ENCODE measurements at places on chromosomes 4 and X.
A peak's percentile ranks its signal among the peaks of the same experiment; 100 is the strongest.

DNA sequence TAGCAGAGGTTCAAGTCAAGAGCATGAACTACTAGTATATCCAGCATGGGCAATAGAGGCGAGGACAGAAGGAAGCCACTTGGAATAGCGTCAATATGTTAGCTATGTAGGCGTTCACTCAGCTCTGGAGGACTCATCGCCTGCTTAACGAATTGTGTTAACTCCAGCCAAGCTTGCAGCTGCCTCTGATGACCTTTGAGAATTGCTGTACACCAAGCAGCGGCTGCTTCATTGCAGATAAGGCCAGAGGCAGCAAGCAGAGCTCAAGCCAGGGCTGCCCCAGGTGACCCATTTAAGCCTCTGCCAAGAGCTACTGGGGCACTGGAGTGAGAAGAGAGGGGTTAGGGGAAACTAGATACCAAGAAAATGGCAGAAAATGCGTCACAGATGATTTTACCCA is 160.2 kb upstream of the IGFBP7 start:
- no peak for DNase-seq

DNA sequence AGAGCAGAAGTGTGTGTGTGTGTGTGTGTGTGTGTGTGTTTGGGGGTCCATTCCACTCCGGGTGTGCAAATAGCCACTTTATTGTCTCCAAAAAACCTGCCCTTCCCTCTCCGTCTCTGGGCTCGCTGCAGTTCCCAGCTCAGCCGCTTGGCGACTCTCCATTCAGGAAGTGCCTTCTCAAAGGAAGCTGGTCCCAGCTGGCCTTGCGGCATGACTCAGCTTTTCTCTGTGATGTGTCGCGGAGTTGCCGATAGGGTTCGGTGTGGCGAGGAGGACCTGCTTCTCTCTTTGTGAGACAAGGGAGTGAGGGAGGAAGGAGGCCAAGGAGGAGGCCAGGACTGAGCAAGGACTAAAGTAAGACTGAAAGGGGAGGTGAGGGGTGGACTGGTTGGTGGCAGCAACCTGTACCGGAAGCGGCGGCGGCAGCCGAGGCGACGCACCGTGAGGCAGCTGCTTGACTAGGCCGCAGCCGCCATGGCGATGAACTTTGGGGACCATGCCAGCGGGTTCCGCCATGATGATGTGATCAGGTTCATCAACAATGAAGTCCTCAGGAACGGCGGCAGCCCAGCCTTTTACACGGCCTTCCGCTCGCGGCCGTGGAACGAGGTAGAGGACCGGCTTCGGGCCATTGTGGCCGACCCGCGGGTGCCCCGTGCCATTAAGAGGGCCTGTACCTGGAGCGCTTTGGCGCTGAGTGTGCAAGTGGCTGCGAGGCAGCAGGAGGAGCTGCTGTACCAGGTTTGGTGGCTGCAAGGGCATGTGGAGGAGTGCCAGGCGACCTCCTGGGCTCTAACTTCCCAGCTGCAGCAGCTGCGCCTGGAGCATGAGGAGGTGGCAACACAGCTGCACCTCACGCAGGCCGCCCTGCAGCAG is at the start of gene TEX13C:
Gene TEX13C, plus strand, starts transcription at position 226 of the 876 bp plus-strand sequence. Its CDS starts 249 bp downstream, at position 475.
- peak; percentile 22 for DNase-seq

GRCh38 chr4:184644553-184645307 is 4.5 kb downstream of the CASP3 start:
- DNase-seq, result no peak

GRCh38 chr4:7819446-7819845 is 120.2 kb downstream of the AFAP1 start:
- DNase-seq, result no peak

DNA sequence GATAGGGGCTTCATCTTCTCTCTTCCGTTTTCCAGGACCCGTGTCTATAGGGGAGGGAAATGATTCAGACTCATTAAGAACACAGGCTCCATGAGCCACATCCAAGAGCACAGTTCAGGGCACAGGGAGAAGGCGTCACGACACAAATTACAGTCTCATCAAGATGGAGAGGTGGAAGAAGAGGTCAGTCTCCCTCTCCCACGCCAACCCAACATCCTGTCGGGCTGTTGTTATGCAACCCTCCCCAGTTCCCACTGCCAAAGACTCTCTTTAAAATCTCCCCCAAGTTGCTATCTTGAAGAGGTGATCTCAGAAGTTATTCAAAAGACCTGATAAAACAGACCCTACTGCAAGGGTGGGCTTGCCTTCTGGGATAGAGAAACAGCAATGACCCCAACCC is 12.6 kb downstream of the ZMYM3 start:
- DNase-seq, result no peak

DNA sequence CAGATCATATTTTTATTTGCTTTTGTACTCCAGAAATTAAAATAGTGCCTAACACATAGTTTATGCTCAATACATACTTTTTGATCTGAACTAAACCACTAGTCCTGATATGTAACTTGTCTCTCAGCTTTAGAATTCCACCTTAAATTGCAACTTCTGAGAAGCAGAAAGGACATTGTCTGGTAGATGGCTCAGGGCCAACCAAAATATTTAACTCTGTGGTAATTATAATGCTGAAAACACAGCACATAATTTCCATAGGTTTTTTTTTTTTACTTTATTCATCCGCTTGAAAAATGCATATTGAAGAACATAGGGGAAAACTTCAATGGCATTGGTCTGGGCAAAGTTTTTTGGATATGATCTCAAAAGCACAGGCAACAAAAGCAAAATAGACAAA is 59.3 kb downstream of the AREG start:
- no peak for DNase-seq

DNA sequence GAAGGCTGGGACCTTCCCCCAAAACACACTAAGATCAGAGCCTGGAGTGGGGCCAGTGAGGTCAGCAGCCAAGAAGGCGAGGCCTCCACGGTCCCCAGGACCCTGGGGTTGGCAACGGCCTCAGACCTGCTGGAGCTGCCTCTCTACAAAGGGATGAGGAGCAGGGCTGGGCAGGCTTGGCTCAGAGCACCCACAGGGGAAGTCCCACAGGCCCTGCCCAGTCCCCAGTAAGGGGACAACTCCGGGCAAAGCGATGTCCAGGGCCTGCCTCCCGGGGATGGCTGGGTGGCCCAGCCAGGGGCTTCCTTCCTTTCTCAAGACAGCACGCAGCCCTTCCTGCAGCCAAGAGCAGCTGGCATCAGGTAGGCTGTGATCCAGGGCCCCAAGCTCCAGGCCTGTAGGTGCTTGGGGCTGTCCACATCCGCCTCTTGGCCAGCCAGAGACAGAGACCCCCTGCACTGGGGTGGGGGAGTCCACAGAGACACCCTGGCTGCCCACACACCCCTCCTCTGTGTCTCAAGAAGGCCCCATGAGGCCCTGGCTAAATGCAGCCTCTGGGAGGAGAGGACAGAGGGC is 5.7 kb downstream of the MXD4 start:
- no peak for DNase-seq

DNA sequence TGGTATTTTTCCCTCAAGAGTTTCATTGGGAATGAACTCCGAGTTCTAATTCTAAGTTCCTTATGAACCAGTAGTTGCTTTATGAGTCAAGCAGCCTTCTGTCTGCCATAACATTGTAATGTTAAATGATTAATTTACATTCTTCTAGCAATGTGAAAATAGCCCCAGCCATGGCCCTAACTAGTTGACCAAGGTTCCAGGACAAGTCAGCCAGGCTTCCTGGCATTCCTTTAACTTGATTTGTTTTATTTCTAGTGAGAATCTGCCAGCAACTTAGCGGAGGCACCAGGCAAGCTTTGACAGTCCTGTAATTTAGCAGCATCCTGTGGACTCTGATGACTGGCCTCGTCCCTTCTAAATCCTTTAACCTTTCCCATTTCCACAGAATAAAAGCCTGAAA is 69.0 kb downstream of the GLRA2 start:
- DNase-seq, result no peak

GRCh38 chr4:103774326-103774825 is 54.6 kb upstream of the TACR3 start:
- DNase-seq, result no peak

DNA sequence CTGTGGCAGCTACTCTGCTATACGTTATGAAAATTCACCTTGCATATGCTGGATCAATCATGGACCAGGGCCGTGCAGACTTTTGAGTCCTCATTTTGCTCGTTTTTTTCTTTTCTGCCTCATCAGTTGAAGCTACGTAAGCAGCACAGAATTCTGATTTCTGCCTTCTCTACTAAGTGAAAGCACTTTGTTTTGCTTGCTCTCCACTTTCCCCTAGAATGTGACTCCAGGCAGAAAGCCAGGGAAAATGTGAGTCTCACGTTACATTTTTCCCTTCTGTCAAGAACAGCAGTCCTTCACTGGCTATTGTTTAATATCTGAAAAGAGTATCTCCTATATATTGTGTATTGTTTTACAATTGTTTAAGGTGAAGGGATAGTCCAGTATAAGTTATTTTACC is 1840.1 kb downstream of the PCDH7 start:
- no peak for DNase-seq

DNA sequence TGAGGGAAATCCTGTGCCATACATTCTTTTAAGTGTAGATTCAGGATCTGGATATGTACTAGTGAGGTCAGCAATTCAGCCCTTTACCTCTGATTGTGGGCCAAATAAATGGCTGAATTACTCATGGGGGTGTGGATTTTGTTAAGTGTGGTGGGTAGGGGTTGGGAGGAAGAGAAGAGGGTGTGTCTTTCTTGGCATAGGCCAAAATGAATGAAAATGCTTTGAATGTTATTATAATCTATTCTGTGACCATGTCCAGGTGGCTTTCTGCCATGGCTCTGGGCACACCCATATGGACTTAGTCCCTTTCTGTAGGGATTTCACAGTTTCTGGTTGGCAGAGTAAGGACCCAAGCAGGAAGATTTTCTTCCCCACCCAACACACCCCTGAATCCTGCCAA is 244.3 kb downstream of the CBR4 start:
- no peak for DNase-seq

- DNase-seq, result no peak
These were observed 39.3 kb upstream of the SLC25A43 start for GRCh38 chrX:119359618-119360382.

DNA sequence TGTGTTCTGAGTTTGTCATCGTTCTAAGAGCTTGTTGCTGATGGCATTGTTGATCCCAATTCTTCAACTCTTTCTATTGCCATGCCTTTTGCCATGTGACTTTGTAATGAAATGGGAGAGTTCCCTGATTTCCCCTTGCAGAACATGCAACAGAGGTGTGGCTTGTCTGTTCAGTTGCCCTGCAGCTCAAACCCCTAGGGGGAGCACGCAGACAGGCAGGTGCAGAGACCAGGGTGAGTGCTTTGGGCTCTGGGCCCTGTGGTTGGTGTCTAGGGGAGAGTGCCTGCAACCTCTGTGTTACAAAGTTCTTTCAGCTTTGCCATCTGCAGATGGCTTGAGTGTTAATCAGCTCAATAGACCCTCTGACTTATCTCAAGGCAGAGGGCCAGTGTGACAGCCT is 332.7 kb downstream of the MID1IP1 start:
- peak; percentile 48 for DNase-seq

DNA sequence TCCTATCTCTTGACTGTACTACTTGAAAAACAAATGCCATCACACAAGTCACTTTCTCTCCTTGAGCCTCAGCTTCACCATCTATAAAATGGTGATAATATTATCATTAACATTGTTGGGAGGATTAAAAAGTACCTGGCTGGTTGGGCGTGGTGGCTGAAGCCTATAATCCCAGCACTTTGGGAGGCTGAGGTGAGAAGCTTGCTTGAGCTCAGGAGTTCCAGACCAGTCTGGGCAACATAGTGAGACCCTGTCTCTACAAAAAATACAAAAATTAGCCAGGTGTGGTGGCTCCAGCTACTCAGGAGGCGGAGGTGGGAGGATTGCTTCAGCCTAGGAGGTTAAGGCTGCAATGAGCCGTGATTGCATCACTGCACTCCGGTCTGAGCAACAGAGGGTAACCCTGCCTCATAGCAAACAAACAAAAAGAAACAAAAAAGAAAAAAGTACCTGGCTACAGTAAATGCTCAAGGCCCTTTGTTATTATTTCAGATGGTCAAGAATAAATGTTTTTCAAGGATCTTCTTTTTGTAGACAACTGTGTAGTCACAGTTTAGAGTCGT is 120.3 kb downstream of the CHRNA9 start:
- no peak for DNase-seq

- no peak for DNase-seq
These were observed 60.7 kb upstream of the PGM2 start for GRCh38 chr4:37765741-37766140.

GRCh38 chrX:44306356-44306755 is 37.1 kb downstream of the EFHC2 start:
- no peak for DNase-seq

GRCh38 chrX:39253551-39253950 is 452.3 kb downstream of the MID1IP1 start:
- DNase-seq, result no peak

GRCh38 chr4:924107-925096 is 7.7 kb downstream of the GAK start:
- DNase-seq, result no peak

GRCh38 chrX:129833153-129833990 is 10.3 kb downstream of the ZDHHC9 start:
- no peak for DNase-seq

DNA sequence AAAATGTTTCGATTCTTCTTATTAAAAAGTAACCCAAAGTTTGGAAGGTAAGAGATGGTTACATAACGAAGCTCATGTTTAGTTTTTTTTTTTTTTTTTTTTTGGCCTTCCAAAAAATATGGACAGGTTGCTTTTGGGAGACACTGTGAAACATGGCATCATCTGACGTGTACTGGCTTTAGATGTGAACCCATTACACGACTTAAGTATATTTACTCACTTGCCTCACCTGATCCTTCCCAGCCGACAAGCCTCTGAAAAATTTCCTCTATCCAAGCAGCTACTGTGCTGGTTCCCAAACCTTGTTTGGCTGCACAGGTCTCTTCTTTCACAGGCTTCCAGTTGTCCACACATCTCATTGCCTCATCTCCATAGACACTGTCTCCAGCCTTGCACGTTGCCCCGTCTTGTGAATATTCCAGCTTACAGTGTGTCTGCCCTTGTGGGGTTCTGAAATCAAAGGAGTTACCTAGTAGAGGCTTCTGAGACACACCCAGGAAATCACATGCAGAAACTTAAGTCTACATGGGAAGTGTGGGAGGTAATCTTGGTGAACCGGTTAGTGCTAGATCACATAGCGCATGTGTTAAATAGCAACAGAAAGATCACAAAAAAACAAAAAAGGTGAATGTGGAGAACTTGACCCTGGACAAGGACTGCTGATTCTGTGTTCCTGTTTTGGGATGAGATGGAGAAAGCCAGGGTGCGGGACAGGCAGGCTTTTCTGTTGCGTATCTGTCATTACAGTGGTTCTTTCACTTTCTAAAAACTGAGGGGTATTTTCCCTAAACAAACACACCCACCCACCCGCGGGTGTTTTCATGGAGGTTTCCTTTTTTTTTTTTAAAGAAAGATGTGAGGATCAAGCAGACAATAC is 328.6 kb downstream of the ARHGAP10 start:
- DNase-seq, result no peak

- no peak for DNase-seq
These were observed 19.4 kb downstream of the SPRY1 start for GRCh38 chr4:123415977-123416376.

GRCh38 chr4:48064349-48064748 is 47.8 kb downstream of the NIPAL1 start:
- no peak for DNase-seq

- peak; percentile 78 for DNase-seq
These were observed 143.5 kb downstream of the MGST2 start for GRCh38 chr4:139808808-139809756.

GRCh38 chr4:92433272-92433758 is 129.5 kb downstream of the GRID2 start:
- DNase-seq, result no peak

All from NCI-H146 (cell line).